ENCODE measurements at places on chromosomes 11 and 22. TPM values are rescaled to one million over a fixed set of nuclear protein-coding genes. Genes with fewer than 3 reads are reported as not detected.

DNA sequence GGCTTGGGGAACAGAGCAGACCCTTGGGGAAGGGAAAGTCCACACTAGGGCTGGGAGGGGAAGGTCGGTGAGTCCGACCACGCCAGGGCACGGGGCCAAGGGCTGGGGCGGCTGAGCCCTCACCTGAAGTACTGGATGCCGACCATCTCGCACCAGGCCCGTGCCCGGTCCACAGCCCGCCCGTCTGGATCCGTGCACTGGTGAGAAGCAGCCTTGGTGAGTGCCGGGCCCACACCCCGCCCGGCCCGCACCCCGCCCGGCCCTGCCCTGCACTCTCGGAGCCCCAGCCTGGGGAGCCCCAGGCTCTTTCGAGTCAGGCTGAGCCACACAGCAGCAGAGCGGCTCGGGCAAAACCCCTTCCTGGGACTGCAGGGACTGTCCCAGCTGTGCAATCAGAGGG is 1.9 kb upstream of the BAIAP2L2 start:
- DNase-seq = no peak

- DNase-seq = no peak
These were observed 1.1 kb upstream of the PITPNB start for GRCh38 chr22:27919942-27920755.

GRCh38 chr11:109818290-109818689 is 274.9 kb upstream of the ZC3H12C start:
- DNase-seq = no peak

GRCh38 chr11:4680341-4680740 is 17.3 kb downstream of the OR51E2 start:
- DNase-seq = no peak

DNA sequence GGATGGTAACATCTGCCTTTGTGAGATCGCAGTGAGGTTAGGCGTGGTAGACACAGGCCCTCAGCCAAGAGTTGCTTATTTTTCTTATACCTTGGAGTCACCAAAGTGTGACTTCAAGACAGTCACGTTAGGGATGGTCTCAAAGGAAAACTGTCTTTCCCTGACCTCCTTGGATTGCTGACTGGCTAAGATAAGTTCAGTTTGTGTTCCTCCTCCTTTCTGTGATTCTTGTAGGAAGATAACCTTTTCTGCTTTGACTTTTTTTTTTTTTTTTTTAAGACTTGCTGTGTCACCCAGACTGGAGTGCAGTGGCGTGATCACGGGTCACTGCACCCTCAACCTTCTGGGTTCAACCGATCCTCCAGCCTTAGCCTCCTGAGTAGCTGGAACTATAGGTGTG is 23.1 kb downstream of the TAB1 start:
- no peak for DNase-seq

GRCh38 chr11:130168105-130168504 is 8.5 kb downstream of the ST14 start:
- DNase-seq = no peak

DNA sequence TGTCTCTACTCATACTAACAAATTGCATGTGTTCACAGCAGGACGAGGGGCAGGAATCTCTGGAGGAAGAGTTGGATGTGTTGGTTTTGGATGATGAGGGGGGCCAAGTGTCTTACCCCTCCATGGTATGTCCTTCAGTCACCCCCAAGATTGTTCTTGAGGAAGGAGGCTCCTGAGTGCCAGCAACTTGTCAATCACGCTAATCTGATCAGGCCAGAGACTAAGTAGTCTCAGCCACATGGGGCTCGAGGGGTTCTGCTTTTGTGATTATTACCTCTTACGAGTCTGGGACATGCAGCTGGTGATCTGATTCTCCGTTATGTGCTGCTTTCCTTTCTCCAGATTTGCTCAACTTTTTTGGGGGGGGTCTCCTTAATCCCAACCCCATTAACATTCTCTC is 54.3 kb downstream of the CTNND1 start:
- no peak for DNase-seq

- no peak for DNase-seq
These were observed 6.8 kb downstream of the JRKL start for GRCh38 chr11:96396637-96397036.

DNA sequence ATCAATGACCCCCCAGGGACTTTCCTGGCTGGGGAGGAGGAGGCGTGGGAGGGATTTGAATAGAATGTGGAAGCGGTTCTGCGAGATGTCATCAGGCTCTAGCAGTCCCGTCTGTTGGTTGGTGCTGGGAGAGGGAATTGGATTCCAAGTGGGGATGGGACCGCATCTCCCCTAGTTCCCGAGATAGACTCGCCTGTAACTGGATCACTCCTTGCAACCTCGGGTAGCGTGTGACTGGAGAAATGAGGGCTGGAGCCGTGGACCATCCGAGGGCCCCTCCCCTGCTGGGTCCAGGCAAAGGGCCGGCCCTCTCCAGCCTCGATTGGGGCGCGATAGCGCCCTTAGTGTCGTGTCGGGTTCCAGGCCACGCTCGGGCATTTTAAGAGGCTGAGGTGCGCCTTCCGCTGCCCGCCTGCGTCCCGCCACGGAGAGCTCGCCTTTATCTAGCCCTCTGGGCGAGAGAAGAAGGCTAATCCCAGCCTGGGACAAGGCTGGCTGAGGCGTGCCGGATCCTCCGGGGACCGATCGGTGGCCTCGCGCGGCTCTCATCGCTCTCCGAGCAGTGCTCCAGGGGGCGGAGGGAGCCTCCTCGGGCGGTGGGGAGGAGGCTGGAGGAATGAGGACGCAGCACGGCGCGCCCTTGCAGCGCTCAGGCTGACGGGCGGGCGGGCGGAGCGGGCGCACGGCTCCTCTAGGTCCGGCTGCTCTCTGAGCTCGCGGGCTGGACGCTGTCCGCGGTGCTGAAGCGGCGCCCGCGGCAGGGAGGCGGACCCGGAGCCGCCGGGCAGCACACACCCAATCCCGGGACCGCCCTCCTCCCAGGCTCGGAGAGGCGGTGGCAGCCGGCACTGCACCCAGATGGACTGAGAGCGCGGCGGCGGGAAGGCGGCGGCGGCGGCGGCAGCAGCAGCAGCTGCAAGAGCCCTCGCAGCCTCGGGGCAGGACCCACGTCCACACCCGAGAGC is 107.8 kb downstream of the OSBP2 start:
- peak; percentile 95 for DNase-seq

DNA sequence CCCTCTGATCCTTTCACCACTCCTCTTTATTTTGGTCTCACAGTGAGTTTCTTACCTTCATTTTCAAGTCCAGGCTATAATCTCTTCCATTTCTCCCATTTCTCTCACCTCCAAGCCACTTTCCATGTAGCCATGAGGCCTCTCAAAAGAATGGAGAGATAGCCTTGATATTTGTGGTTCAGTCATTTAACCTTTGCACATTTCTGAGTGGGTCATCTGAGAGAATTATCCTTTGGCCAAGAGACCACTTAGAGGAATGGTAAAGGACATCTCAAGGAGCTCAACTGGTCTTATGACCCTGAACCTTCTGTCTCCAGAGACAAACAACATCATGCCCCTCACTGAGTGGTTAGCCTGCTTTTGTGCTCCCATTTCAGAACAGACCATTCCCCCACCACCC is 121.1 kb downstream of the KIRREL3 start:
- no peak for DNase-seq

DNA sequence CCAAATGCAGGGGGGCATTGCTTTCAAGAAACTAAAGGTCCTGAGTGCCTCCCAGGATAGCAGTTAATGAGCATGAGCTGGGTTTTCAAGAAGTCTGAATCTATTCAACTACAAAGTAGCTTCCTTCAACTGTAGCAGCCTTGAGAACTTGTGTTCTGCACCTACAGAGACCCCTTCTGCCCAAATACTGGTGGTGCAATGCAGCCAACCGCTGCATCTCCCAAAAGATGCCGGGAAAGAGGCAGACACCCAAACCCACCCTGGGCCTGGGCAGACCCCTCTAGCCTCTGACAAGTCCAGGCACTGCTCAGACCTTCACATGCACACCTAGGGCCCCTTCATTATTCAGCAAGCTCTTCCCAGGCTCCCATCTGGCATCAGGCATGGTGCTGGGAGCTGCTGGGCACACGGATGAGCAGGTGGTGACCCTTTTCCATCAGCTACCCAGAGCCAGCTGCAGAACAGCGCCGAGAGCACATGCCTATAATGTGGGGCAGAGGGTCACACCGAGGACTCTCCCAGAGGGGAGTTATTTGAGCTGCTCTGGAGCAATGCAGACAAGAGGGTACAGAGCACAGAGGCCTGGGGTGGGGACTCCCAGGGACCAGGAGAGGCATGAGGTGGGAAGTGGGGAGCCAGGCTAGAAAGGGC is 44.9 kb upstream of the ETS1 start:
- DNase-seq = peak; percentile 83

DNA sequence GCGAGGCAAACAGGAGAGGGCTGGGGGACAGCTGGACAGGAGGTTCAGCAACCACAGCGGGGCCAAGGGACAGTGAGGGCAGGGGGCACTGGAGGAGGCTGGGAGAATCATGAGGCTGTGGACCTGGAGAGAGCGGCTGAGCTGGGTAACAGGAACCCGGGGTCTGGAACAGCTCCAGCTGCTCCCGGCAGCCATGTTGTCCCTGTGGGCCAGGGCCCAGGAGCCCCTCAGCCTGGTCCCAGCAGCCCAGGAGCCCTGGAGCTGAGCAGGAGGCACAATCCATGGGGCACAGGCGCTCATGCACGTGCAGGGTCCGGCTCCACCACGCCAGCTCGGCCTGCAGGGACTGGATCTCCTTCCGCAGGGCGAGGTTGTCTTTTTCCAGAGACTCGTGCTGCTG is 7.4 kb downstream of the BATF2 start:
- no peak for DNase-seq

GRCh38 chr11:3913921-3914320 is 58.5 kb downstream of the STIM1 start:
- DNase-seq = no peak

GRCh38 chr11:130640526-130640925 is 192.1 kb downstream of the ADAMTS15 start:
- DNase-seq = no peak

DNA sequence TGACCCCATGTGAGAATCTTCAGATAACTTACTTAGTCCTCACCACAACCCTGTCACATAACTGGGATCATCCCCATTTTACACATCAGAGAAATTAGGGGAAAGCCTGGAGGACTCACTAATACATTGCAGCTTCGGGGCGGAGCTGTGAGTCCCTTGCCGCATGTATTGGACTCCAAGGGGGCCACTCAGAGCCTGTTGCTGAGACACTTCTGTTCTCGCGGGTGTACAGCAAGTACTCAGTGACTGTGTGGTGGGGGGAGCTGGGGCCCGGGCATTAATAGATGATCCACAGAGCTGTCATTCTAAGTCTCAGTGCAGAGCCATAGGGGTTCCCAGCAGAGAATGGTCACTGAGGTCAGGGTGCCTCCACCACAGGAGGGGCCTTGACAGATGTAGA is 13.5 kb downstream of the OAF start:
- DNase-seq = no peak

Gene TMEM86A
- 0.21 TPM for total RNA-seq

Gene OR2AG2
- 0.62 TPM for total RNA-seq

Gene MS4A7
- total RNA-seq = not detected

Gene USP2
- total RNA-seq = 0.35 TPM

Gene TSPAN18
- 1.5 TPM for total RNA-seq

All from activated CD4-positive, alpha-beta T cell treated with anti-CD3 and anti-CD28 coated beads, Interleukin-2, amount 10 ng/mL, durations not matched to agents 24 days and 14 days (primary cell).